ENCODE measurements at places on chromosomes 1 and 21.

DNA sequence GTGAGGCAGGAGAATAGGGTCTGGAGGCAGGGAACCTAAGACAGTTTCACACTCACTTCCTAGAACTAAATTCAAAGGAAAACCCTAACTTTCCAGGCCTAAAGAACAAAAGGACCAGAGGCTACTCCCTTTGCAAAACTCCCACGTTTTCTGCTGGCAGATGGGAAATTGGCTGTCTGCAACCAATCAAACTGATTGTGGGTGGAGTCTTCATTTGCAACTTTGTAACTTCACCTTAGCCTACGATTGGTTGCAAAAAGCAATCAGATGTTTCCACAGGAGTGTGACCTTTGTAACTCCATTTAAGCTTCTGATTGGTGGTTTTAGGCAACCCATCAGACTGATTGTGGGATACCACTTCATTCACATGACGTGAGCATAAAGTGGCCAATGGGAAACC lies 19.7 kb upstream of the GNG4 start:
- no peak for DNase-seq

- no peak for DNase-seq
Measured at GRCh38 chr1:12047120-12047876, 15.8 kb upstream of the TNFRSF8 start.

DNA sequence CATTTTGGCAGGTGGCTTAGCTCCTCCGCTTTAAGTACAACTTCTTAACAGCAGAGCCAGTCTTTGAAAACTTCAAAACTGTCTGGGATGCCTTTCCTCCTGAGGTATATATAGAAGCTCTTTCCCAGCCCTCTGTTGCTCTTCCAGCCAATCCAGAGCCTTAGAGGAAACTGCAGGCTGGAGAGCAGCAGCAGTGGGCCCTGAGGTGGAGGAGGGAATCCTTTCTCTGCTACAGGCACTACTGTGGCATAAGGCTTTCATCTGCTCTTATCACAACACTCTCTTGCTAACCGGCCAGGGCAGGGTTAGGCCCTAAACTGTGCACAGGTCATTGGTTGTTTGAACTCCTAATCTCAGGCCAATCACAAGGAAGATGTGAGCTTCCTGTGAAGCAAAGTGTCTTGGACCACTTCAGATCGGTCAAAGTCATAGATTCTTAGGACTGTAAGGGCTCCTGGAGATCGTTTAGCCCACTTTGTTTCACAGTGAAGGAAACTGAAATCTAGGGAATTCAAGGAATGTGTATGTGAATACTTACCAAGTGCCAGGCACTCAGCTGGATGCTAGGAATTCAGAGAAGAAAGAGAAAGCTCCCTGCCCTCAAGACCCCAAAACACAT lies at the start of gene RGS5:
TSS of gene RGS5 (minus strand) at position 84 of the 619 bp plus-strand sequence. CDS start at position 3, 81 bp downstream.
- no peak for DNase-seq

GRCh38 chr1:203771901-203772301 lies 6.9 kb downstream of the LAX1 start:
- DNase-seq = peak; percentile 65

DNA sequence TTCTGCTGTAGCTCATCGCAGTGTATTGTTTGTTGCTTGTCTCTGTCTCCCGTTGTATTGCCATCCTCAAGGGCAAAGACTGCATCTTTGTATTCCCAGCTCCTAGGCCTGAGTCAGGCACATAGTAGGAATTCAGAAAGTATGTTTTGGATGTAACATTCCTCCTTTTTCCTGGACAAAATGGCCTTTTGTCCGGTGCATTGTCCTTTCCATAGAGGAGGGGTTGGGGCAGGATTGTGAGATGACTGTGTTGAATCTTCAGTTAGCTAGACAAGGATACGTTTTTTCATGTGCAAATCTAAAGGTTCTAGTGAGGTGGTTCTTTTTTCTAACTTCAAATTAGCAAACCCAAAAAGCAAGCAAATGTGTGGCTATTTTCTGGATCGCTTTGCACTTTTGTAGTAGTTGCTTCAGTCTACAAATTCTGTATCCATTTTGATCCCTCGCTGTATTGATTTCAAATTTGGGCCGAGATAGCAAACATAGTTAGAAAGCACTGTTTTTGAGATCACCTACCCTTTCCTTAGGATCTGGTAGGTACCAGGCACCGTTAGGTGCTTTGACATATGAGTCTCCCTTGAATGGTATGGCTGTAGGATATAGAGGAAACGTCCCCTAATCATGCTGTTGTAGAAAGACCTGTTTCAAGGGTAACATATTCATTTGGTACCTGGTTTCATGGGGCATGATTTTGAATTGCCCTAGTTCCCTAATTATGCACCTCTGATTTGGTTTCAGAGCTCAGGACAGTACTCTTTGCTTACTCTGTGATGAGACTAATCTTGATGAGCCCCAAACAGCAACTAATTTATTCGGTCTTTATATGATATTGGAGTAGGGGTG lies 1.2 kb downstream of the PPP1R8 start:
- no peak for DNase-seq

- no peak for DNase-seq
Measured at GRCh38 chr1:208198236-208198635, 45.9 kb downstream of the PLXNA2 start.

DNA sequence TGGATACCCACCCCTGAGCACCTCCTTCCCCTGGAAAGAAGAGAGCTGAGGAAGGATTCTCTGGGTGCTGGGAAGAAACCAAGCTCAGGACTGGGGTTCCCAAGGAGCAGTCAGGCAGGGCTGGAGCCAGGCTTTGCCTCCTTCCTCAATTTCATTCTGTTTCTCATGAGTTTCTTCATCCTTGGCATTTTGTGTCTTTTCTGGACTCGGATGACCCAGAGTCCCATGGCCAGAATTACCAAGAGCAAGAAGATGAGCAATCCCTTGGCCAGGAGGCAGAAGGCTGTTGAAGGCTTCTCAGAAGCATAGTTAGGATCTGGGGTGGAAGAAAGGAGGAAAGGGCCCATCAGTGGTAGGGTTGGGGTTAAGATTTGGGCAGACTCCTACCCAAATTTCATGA lies 2.5 kb downstream of the SLAMF9 start:
- no peak for DNase-seq

DNA sequence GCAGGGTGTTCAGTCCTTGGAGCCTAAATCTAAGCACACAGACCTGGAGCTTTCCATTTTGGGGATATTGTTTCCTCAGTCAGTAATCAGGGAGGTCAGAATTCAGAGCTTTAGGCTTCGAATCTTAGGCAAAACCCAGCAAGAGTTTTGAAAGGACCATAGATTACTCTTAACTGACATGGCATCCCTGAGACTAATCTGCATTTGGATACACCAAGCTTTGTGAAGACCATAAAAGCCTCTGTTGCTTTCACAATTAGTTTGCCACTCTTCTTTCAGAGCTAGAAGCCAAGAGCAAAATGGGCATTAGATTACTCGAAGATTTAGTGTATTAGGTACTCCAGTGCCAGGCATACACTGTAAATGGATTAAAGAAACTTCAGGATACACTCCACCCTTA lies 131.8 kb upstream of the GREM2 start:
- no peak for DNase-seq

GRCh38 chr1:64663668-64664067 lies 81.2 kb upstream of the RAVER2 start:
- DNase-seq = no peak

DNA sequence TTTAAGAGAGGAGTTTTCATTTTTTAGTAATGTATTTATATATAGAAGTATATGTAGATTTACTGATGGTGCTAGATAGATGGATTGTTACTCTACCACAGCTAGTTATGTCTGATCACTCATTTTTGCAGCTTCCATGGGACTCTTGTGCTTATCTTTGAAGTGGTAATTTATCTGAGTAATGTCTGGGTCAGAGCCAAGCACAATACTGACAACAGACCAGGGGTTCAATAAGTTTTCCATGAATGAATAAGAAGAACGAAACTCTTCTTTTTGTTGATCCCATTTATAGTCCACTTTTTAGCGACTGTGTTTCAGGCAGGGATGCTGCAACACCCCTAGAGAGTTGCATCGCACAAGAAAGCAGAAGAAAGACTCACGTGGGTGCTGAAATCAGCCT lies 935.2 kb downstream of the PLA2G4A start:
- no peak for DNase-seq

DNA sequence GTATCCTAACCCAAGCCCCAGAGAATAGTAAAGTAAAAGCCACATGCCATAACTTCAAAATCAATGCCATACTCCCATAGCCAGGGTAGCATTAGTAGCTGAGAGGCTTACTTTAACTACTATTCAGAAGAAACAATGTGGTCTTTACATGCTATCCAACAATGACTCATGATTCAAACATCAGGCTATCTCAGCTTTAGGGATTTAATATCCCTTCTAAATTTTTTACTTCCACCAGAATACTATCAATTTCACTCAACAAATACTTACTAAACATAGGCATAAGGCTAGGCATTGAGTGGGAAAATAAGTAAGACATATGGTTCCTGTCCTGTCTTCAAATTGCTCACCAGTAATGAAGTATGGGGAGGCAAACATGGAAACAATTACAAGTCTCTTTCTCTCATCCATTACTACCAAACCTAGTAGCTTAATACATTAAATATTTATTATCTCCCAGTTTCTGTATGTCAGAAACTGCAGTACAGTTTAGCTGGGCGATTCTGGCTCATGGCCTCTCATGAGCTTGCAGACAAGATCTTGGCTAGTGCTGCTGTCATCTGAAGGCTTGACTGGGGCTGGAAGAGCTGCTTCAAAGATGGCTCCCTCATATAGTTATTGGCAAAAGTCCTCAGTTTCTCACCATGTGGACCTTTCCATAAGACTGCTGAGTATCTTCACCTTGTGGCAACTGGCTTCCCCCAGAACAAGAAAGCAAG lies 30.7 kb downstream of the EVI5 start:
- DNase-seq = no peak

- no peak for DNase-seq
Measured at GRCh38 chr21:25887646-25888306, 153.0 kb downstream of the GABPA start.

GRCh38 chr1:195076682-195077081 lies 1531.6 kb downstream of the KCNT2 start:
- no peak for DNase-seq

- DNase-seq = peak; percentile 84
Measured at GRCh38 chr1:222634180-222635013, 16.5 kb downstream of the MIA3 start.

- DNase-seq = no peak
Measured at GRCh38 chr1:155012776-155013602, 10.4 kb downstream of the ZBTB7B start.

DNA sequence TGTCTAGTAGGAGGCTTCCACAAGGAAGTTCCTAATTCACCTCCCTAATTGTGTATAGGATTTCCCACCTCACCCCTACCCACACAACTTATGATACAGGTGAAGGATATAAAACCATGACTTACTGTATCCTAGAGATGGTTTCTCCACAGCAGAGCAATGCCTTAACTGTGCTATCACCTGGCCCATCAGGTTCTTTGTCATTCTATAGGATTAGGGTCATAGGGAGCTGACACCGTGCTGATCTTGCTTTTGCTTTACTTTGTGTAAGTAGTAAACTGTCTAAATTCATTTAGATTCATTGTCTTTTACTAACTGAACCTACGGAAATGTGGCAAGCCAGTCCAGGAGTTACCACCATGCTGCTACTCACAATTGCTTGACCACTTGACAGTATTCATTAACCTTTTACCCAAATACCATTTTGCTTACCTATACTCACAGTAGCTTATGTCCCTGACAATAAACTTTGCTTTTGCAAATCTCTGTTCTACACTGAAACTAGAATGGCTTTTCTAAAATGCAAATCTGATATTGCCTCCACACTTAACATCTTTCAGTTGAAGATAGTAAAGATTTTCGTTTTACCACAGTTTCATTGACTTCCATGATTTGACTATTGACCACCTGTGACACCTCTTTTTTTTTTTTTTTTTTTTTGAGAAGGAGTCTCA lies 147.6 kb downstream of the IFI44 start:
- DNase-seq = no peak

GRCh38 chr1:162485236-162485635 lies 12.4 kb upstream of the UHMK1 start:
- DNase-seq = no peak

DNA sequence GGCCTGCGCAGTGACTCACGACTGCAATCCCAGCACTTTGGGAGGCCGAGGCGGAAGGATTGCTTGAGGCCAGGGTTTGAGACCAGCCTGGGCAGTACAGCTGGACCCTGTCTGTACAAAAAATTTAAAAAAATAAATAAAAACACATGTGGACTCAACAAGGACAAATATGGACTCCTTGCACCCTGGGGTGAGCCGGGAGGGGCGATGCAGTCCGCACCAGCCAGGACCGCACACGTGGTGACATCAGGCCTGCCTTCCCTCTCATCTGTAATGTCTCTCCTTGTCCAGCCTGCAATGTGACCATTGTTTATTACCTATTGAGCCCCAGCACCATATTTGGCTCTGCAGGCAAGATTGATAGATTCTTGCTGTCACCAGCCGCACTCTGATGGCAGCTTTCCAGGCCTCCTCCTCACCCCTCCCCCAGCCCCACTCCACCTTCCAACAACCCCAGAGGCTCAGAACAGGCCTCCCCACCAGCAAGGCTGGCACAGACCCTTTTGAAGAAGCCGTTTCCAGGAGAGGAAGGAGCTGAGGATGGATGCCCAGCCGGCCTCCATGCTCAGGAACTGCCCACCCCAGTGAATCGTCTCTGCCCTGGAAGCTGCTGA lies 55.2 kb downstream of the IRF2BP2 start:
- DNase-seq = no peak

DNA sequence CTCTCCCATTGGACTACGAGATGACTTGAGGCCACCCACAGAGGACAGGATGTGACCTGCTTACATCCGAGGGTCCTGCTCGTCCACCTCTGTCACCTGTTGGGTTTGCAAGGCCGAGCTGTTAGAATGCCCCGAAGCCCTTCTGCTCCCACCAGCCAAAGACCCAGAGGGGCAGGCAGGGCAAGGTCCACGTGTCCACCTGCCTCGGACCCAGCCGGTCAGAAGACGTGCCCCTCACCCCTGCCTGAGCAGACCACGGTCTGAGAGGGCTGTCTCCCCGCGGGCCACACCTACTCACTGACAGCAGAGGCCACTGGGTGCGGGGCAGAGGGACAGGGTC lies 30.3 kb upstream of the TRAPPC10 start:
- DNase-seq = no peak

GRCh38 chr21:28325618-28326017 lies 667.1 kb downstream of the LTN1 start:
- no peak for DNase-seq

DNA sequence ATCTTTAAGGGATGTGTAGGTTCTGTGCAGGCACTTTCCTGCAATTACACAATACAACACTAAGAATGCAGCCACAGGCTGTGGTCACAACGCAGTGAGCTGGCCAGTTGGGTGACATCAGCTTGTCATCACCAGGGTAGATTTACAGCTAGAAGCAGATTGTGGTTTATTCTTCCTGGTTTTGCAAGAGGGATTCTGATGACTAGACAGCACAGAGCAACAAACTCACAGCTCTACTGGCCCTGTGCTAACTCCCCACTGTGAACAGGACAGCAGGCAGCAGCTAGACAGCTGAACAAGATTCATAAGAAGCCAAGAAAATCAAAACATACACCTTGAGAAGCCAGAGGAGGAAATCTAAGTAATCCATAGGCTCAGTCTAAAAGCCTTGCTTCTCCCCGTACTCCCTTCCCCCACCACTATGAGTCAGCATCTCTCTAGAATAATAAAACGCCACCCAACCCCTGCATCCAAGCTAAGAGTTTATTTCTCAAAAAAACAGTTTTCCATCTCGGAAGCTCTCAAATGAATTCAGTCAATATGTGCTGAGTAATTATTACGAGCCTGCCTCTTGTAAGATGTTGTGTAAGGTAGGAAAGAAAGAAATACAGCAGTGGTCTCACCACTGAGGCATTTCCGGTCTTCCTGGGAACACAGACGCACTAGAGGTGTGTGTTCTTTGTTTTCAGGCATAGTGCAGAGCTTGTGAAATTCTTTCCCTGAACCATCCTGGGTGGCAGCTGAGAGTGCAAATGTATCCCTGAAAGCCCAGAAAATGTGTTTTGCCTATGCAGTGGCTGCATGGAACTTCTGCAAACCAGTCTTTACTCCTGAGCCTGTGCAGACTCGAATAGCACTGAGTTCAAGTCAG lies 162.8 kb downstream of the NTPCR start:
- no peak for DNase-seq
